ENCODE measurements at places on chromosomes 13 and 19. TPM values are rescaled to one million over a fixed set of nuclear protein-coding genes. Genes with fewer than 3 reads are reported as not detected.

The CEACAM19 gene
- 1.9 TPM for polyA plus RNA-seq

The RGCC gene
- not detected for polyA plus RNA-seq

The PALM gene
- 74.8 TPM for polyA plus RNA-seq

The SIGLEC12 gene
- not detected for polyA plus RNA-seq

The HIF3A gene
- polyA plus RNA-seq: 2.0 TPM

The KCNK6 gene
- polyA plus RNA-seq: not detected

The GAS6 gene
- 57.0 TPM for polyA plus RNA-seq

The GPR183 gene
- not detected for polyA plus RNA-seq
